HCT116 (cell line): ENCODE measurements at places on chromosomes 16 and 17. TPM values are rescaled to one million over a fixed set of nuclear protein-coding genes. Genes with fewer than 3 reads are reported as not detected.

DNA sequence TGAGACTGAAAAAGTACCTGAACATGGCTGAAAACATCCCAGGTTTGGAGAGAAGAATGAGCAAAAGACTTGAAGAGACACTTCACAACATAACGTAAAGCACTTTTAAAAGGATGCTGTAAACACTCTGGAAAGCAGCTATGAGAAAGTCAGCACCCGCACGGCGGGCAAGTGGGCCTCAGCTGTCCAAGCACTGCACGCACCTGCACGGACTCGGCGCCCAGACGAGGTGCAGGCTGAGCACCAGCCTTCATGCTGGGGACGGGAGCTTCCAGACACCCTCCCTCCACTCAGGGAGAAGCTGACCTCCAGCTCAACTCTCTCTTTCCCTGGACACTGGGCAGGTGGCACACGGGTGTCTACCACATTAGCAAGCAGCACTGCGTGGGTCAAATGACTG lies 13.1 kb downstream of the CCDC57 start:
- no peak overlapping the region for H3K4me3 ChIP-seq
- no peaks in the 10 kb centered on the region for H3K27me3 ChIP-seq
- peaks cover 8% of the 10 kb centered on the region for H3K4me1 ChIP-seq
- H3K36me3 ChIP-seq, result peaks cover 40% of the 10 kb centered on the region; the same call in 1 of the 2 replicates
- DNase-seq, result no peak

The EVPLL gene
- total RNA-seq, result not detected

- H3K36me3 ChIP-seq, result peaks cover 5% of the 10 kb centered on the region; the same call in 1 of the 2 replicates
- peak; percentile 35 for DNase-seq
- no peaks in the 10 kb centered on the region for H3K27me3 ChIP-seq
- peak overlapping the region; percentile 64 for H3K27ac ChIP-seq
These were observed 1.2 kb upstream of the TCAP start for GRCh38 chr17:39663688-39664580.

- no peak for DNase-seq
- H3K4me3 ChIP-seq, result no peak overlapping the region
- no peak overlapping the region for H3K27ac ChIP-seq
- H3K36me3 ChIP-seq, result no peaks in the 10 kb centered on the region
- no peaks in the 10 kb centered on the region for H3K27me3 ChIP-seq
- no peaks in the 10 kb centered on the region for H3K4me1 ChIP-seq
These were observed 33.5 kb downstream of the HS3ST3B1 start for GRCh38 chr17:14334276-14334840.

The CD2BP2 gene
- 51.8 TPM for total RNA-seq

- no peaks in the 10 kb centered on the region for H3K27me3 ChIP-seq
- no peak overlapping the region for H3K27ac ChIP-seq
- no peak for DNase-seq
- no peak overlapping the region for H3K4me3 ChIP-seq
These were observed 234.5 kb downstream of the SEC14L1 start for GRCh38 chr17:77375108-77375916.

The AKAP1 gene
- 51.6 TPM for total RNA-seq

DNA sequence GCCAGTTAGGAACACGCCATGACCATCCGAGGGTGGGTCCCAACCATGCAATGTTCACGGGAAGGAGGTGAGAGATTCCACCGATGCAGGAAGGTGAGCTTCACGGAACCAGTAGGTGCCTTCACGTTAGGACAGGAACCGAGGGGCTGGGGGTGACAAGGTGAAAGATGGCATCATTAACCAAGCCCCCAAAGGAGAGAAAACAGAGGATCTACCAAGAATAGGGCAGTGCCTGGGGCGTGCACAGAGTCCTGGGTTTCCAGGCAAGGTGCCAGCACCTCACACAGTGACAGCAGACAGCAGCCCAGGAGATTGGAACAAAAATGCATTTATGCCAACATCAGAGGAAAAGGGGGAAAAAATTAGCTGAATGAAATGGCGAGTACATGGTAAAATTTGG lies 137.9 kb downstream of the GSG1L start:
- no peak for DNase-seq
- no peak overlapping the region for H3K4me3 ChIP-seq
- peaks cover 40% of the 10 kb centered on the region for H3K27me3 ChIP-seq
- H3K27ac ChIP-seq, result no peak overlapping the region
- no peaks in the 10 kb centered on the region for H3K36me3 ChIP-seq

The SSTR5 gene
- total RNA-seq, result 7.2 TPM

- H3K36me3 ChIP-seq, result no peaks in the 10 kb centered on the region
- no peaks in the 10 kb centered on the region for H3K4me1 ChIP-seq
- no peaks in the 10 kb centered on the region for H3K27me3 ChIP-seq
- H3K27ac ChIP-seq, result no peak overlapping the region
- no peak for DNase-seq
- no peak overlapping the region for H3K4me3 ChIP-seq
These were observed 2.6 kb upstream of the RASD1 start for GRCh38 chr17:17498606-17499301.

The SYNGR2 gene
- total RNA-seq, result 148 TPM

The KRT13 gene
- total RNA-seq, result 3.7 TPM

DNA sequence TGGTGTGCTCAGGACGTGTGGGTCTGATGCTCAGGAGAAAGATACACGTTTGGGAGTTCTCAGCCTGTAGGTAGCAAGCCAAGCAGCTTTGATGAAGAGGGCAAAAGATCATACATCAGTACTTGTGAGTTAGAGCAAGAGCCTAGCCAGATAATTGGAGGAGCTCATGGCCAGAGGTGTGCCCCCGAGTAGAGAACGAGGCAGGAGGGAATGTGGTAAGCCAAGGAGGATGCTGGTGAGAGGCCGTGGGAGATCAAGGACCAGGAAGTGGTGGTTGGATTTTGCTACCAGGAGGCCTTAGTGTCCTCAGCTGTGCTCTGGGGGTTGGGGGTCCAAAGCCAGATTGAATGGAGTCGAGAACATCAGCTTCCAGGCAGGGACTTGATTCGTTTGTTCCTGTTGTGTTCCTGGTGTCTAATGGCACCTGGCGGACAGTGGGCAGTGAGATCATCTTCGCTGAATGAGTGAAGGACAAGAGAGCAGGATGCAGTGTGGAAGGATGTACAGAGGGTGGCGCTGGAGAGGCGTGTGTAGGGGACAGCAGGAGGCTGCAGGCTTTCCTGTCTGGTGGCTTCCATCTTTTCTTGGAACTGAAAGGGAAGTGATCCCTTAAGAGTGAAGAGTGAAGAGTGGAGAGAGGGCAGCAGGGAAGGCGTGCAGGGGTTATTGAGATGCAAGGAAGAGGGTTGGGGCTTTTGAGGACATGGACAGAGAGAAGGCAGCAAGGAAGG lies 11.6 kb downstream of the FBXL19 start:
- no peak overlapping the region for H3K27ac ChIP-seq
- peaks cover 26% of the 10 kb centered on the region for H3K36me3 ChIP-seq
- H3K4me1 ChIP-seq, result no peaks in the 10 kb centered on the region

The NLRC3 gene
- 0.15 TPM for total RNA-seq

The STX4 gene
- total RNA-seq, result 26.0 TPM

DNA sequence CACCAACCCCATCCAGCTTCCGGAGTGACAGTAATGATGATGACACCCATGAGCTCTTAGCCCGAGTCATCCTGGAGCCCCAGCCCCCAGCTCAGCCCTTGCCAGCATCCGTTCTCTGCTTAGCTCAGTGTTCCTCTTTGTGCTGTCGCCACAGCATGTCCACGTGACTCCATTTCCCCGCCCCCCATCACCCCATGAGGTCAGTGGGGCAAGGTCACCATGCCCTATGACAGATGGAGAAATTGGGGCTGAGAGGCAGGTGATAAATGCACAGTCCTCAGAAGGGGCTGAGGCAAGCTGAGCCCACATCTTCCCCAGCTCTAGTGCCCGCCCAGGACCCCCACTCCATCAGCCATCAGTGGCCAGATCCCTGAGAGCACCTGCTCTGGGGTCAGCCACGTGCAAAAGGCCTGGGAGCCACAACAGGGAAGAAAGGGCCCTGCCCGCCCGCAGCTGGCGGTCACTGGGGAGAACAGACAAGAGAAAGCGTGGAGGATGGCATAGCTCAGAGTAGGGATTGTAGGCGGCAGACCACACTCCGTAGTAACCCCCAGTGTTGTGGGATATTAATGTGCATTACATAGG lies 17.1 kb downstream of the ITGB4 start:
- H3K4me1 ChIP-seq, result no peaks in the 10 kb centered on the region
- peaks cover 84% of the 10 kb centered on the region for H3K36me3 ChIP-seq
- H3K27me3 ChIP-seq, result no peaks in the 10 kb centered on the region
- no peak overlapping the region for H3K27ac ChIP-seq
- no peak for DNase-seq

DNA sequence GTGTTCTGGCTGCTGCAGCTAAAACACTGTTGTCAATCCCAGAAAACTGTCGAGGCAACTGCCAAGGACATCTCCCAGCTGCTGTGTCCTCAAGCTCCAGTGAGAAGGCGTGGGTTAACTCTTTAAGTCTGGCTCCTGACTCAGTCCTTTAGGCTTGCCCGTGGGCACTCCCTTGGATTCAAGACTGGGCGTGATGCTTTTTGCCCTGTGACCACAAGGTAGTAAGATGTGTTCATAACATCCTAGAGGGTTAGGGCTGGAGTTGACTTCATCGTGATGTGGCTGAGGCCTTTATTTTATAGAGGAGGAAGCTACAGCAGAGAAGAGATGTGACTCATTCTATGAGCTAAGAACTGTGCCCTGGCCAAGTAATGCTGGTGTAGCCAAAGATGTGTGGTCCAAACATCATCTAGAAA lies 50.9 kb upstream of the TEKT3 start:
- no peaks in the 10 kb centered on the region for H3K27me3 ChIP-seq
- H3K36me3 ChIP-seq, result no peaks in the 10 kb centered on the region
- no peak for DNase-seq
- H3K4me3 ChIP-seq, result no peak overlapping the region

DNA sequence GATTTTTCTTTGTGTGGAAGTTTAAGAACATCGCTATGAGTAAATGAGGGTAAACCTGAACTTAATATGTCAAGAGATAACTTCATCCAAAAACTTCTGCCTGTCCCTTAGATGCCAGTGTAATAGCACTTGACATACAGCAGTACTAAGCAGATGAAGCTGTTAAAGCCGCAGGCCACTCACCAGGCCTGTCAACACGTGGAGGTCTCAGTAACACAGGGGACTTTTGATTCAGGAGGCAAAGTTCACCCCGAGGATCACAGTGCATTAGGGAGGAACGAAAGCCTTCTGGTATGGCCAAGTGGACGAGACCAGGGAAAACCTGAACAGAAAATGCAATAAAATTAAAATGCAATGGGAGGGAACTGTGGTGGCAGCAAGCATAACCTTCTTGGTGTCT lies 235.7 kb downstream of the CHD9NB start:
- H3K4me3 ChIP-seq, result no peak overlapping the region
- no peak for DNase-seq
- no peak overlapping the region for H3K27ac ChIP-seq
- peaks cover 17% of the 10 kb centered on the region for H3K4me1 ChIP-seq

GRCh38 chr16:8173111-8173644 lies 417.1 kb downstream of the TMEM114 start:
- H3K27ac ChIP-seq, result no peak overlapping the region
- H3K27me3 ChIP-seq, result no peaks in the 10 kb centered on the region
- H3K36me3 ChIP-seq, result no peaks in the 10 kb centered on the region
- peak; percentile 23 for DNase-seq
- no peak overlapping the region for H3K4me3 ChIP-seq

The NGFR gene
- total RNA-seq, result 6.1 TPM

The HYDIN gene
- total RNA-seq, result not detected

GRCh38 chr16:47016700-47017133 lies 43.2 kb upstream of the DNAJA2 start:
- H3K4me3 ChIP-seq, result no peak overlapping the region
- DNase-seq, result no peak
- H3K27me3 ChIP-seq, result no peaks in the 10 kb centered on the region
- no peaks in the 10 kb centered on the region for H3K36me3 ChIP-seq
- peaks cover 5% of the 10 kb centered on the region for H3K4me1 ChIP-seq
